ENCODE measurements at places on chromosomes 3 and 15.

DNA sequence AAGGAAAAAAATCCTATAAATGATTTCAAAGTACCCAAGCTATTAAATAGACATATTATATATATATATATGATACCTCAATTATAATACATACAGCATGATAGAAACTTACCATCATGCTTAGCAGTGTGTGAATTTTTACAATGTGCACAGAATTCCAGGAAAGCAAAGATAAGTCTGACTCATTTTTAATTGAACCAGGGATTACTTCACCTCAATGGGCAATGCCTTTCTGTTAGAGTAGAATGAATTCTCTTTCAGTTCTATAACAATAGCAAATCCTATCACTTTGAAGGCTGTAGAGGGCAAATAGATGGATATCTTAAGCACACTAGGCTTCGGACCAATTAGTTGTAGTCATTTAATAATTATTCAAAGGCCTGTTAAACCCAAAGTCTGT is 54.8 kb upstream of the P3H2 start:
- DNase-seq = no peak

- DNase-seq = no peak
Measured at GRCh38 chr3:108352176-108352575, 55.8 kb downstream of the HHLA2 start.

GRCh38 chr15:95259513-95259912 is 1028.2 kb downstream of the MCTP2 start:
- DNase-seq = no peak

- no peak for DNase-seq
Measured at GRCh38 chr3:125318167-125318865, 56.8 kb downstream of the ZNF148 start.

GRCh38 chr15:88066636-88067330 is 189.8 kb downstream of the NTRK3 start:
- no peak for DNase-seq

GRCh38 chr15:33994005-33994615 is 25.8 kb downstream of the CHRM5 start:
- DNase-seq = no peak

- DNase-seq = peak; percentile 22
Measured at GRCh38 chr15:55407498-55408011, 604 bp downstream of the CCPG1 start.

DNA sequence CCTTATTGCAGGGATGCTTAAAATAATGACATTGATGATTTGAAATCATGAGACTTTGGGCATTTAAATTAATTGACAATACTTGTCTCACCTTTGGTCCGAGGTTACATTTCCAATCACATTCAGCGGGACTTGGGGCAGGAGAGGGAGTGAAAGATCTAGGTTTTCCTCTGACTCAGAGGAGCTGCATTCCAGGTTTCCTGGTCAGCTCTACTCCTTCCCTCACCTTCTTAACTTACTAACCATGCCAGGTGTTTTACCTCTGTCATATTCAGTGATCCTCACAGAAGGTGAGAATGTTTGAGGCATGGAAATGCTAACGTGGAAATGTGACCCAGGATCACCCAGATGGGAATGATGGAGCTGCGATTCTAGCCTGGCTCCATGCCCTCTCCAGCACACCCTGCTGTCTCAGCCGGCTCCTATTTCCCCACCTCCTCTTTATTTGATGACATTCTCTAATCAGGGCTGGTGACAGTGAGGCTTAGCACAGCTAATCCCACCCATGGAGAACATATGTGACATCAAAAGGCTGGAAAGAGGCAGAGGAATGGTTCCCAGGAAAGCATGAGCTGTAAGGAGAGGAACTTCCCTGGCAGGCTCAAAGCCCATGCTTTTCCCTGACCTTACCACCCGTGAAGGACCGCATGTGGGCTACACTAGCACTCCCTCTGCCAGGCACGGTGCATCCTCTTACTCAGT is 38.7 kb downstream of the THSD4 start:
- no peak for DNase-seq

DNA sequence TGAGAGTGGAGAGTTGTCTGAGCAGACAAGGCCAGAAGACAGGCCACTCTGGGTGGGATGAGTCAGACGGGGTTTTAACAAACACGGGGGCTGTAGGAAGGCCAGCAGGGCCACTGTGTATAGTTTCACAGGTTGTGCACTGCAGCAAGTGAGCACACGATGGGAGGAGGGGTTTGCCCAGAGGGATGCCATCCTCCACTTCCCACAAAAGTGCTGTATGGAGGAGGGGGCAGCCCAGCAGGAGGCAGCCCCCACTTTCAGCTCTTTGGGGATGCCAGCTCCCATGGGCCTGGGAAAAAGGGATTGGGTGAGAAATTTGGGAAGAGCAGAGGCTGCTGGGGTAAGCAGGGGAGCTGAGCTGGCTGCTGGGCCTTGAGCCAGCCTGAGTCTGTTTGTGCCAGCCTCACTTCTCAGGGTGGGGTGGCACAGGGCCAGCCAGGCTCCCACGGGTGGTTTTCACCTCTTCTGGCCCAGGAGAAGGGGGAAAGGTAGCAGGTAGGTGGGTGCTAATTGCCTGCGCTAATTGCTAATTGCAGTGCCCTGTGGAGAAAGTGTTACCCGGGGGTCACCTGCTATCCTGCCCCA is 6.7 kb downstream of the ZBTB47 start:
- no peak for DNase-seq

DNA sequence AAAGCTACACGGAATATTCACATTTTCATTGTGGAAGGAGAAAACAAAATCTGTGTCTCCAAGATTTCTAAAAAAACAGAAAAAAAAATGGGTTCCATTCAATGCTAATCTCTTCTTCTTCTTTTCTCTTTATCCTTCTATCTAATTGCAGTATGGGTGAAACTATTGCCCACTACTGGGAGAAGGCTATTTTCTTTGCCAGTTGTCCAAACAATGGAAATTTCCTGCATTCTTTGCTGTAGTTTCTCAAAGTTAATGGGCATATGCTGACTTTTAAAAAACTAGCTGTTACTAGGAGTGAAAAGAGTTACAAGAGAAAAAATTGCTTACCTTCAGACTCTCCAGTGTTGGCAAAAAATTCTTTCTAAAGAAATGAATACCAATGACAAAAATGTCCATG is 179.3 kb upstream of the ANKRD28 start:
- DNase-seq = no peak

DNA sequence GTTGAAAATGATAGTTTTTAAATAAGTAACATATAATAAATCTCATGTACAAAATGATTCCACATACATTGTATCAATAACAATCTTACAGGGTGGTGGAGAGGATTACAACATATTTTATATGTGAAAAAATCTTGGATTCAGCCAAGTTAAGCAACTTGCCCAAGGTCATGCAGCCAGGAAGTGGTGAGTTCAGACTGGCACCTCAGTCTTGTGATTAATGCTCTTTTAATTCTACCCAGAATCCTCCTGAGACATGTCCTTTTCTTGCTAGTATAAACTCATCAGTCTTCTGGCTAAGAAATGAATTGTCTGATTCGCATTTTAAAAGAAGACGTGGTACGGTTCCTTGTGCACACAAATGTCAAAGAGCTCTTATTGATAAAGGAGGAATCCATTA is 4.5 kb upstream of the MYRIP start:
- DNase-seq = no peak

DNA sequence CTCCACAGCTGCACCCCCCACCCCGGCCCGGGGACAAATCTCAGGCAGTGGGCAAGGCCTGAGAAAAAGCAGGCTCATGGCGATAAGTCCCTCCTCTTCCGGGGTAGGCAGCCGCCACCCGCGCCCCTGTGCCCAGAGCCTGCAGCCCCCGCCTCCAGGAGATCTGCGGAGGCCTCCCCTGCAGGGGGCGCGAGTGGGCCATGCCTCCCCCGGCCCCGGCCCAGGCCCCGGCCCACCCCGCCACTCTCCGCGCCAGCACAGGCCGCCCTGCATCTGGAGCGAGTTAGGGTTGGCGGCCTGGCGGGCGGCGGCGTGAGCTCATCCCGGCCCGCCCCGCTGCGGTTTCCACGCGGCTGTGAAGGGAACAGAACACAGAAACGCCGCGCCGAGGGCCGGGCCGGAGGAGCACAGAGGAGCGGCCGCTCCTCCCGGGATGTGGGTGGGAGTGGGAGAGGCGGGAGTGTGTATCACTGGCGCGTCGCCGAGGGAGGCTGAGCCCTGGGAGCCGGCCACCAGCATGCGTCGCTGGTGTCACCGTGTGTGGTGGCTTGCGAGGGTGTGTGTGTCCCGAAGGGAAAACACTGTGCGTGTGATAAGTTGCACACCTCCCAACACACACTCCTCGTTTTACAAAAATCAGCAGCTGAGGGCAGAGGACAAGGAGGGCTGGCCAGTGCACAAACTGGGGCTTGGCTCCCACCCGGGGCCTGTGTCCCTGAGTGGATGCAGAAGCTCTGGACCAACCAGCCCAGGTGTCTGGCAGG is 17.2 kb downstream of the MYL3 start:
- DNase-seq = no peak

- DNase-seq = no peak
Measured at GRCh38 chr3:31562525-31562924, 29.8 kb downstream of the STT3B start.

GRCh38 chr3:9793161-9793781 is 389 bp downstream of the ARPC4 start:
- DNase-seq = no peak

- no peak for DNase-seq
Measured at GRCh38 chr3:117118604-117119003, 409.0 kb downstream of the TUSC7 start.

DNA sequence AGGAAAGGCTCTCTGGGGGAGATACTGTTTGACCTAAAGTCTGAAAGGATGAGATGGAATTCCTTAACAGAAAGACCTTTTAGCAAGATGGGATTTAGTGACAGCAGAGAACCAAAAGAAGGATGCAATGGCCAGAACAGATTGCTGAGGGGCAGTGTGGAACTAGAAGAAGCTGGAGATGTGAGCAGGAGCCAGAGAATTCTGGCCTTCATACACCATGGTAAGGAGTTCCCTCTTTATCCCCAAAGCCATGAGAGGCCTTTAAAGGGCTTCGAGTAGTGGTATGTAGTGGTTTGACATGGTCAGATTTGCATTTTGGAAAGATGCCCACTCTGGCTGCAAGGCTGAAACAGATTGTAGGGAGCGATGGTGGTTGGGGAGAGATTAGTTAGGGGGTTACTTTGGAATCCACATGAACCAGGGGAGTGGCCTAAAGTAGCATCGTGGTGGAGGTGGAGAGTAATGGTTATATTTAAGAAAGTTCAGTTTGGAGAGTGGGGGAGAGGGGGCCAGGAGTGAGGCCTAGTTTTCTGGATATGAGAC is 34.0 kb upstream of the NPHP3 start:
- no peak for DNase-seq

- no peak for DNase-seq
Measured at GRCh38 chr3:184354121-184354728, 7.2 kb downstream of the CLCN2 start.

DNA sequence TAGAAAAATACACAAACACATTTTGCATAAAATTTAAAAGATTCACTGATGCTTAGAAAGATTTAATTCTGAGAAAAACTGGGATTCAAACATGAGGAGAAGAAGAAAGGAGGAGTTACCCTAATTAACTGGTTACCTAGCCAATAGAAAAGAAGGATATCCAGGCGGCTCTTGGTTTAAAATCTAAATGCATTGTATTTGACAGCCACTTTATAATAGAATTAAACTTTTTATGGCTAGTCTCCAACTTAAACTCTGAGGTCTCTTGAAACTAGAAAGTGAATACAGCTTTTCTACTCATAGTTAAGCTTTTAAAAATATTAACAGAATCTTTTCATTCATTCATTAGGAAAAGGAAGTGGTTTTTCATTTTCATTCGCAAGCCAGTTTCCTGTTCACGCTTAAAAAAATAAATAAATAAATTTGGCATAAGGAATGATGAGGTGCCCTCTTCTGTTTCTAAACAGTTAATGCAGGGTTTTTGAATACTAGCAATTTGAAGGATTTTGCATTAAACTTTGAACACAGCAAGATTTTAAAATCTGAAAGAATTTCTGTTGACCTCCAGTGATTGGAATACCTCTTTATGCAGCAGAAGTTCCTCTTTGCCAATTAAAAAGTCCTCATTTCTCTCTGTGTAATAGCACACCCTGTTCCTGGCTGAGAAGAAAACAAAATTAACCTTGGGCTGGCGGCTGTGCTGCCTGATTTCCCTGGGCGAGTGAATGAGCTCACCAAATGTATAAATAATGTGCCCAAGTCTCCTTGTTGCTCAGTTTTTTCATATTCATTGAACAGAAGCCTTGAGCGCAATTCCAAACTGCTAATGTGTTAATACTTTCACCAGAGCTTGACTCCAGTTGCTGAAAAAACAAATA is 105.1 kb downstream of the ZMAT3 start:
- DNase-seq = no peak

- DNase-seq = no peak
Measured at GRCh38 chr3:45960289-45960688, 17.0 kb downstream of the CXCR6 start.

Data from SIG-M5 (cell line).